ENCODE measurements at places on chromosomes 5 and 9.

DNA sequence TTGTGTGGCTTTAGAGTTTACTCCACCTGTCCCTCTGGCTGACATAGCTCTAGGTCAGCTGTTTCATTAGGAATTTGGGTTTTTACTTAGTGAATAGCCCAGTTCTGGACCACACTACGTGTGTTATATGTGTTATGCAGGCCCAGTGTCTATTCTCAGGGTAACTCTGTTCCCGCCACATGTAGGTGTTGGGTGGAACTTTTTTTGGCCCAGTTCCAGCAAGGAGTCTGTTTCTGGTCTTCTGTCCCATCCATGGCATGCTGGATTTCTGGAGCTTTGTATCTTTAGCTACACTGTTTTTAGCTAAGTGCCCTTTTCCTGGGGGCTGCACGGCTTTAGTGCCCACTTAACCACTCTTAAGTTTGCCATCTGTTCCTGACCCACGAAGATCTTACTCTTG lies 15.5 kb downstream of the RMI1 start:
- DNase-seq, result no peak

GRCh38 chr5:124301850-124302249 lies 444.6 kb downstream of the ZNF608 start:
- DNase-seq, result peak; percentile 56

GRCh38 chr5:136675769-136676168 lies 310.4 kb upstream of the TRPC7 start:
- no peak for DNase-seq

GRCh38 chr9:14713187-14713767 lies 9.3 kb downstream of the CER1 start:
- no peak for DNase-seq

- no peak for DNase-seq
Observed at GRCh38 chr5:14557203-14557770, 24.3 kb upstream of the OTULINL start.
